ENCODE measurements at places on chromosomes 7 and 10.

DNA sequence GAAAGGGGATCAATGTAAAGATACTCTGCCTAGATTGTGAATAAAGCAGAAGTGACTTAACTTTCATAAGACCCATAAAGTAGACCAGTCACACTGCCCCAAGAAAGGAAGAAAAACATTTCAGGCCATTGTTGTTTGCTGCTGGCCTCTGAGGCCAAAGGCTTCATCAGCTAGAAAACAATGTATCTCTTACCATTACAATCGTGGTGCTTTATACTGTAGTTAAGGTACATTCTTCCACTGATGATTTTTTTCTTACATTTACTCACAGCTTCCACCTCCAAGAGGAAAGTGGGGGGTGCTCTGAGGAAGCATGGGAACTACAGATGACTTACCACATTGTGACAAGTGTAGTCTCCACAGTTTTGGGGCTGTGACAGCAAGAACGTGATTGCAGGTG is 68.6 kb downstream of the NRG3 start:
- DNase-seq = no peak

- no peak for DNase-seq
Observed at GRCh38 chr10:106820579-106820978, 343.9 kb downstream of the SORCS1 start.

- no peak for DNase-seq
Observed at GRCh38 chr10:88791924-88792323, 10.6 kb upstream of the LIPM start.

DNA sequence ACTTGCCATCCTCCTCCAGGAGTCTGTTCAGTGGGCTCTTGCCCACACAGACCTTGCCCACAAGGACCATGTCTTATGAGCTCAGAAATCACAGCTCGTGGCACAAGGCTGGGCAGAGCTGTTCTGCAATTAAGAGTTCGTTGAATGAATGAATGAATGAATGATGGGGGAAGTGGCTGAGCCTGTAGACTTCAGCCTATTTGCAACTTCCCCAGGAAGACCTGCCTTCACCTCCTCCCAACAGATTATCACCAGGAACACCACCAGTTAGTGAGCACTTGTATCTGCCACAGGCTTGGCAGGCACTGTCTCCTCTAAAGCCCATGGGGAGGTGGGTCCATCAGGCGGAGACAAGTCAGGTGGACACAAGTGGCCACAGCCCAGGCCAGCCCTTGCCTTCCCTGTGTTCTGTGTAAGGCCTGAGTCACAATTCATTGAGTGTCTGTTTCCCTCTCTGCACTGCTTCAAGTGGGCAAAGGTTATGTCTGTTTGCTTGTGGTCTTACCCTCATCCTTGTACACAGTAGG is 1.8 kb upstream of the FGF8 start:
- DNase-seq = no peak

GRCh38 chr10:31687663-31688482 is 240.8 kb downstream of the ARHGAP12 start:
- no peak for DNase-seq

GRCh38 chr7:129859183-129859582 is 93.6 kb downstream of the UBE2H start:
- no peak for DNase-seq

DNA sequence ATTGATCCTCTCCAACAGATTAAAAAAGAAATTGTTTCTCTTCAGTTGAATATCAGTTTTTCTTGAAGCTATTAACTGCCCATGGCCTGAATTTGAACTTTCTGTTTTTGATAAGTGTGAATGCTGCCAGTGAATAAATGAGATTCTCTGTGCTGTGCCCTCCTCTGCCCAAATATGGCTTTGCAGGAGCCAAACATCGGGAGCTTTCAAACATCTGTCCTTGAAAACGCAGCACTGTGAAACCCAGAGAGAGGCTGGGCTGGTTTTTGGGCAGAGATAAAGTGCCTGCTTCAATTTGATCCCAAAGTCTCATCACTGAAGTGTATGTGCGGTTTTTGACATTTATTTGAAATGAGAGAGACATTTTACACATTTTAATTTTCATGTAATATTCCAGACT is 268.3 kb upstream of the SHH start:
- DNase-seq = no peak

- DNase-seq = no peak
Observed at GRCh38 chr10:9605231-9605630, 1412.4 kb upstream of the CELF2 start.

GRCh38 chr7:67407392-67408071 is 410.9 kb downstream of the TYW1 start:
- DNase-seq = no peak

DNA sequence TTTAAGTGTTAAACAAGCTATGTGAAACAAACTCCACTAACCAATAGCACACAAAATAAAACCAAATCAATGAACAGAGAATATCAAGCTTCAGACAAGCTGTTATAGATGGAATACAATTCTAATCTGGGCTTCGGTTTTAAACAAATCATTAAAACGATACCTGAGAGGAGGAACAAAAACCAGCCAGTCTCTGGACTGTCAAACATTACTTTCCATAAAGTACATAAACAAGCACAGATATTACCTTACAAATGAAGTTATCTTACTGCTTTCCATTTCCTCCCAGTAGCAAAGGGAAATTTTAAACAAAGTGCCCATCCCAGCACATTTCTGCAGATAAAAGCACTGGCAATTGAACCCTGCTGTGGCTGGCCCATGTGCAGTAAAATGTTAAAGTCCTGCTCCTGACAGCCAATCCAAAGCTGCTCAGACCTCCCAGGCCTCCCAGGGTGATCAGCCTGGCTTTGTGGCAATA is 128.0 kb downstream of the NRCAM start:
- DNase-seq = no peak

DNA sequence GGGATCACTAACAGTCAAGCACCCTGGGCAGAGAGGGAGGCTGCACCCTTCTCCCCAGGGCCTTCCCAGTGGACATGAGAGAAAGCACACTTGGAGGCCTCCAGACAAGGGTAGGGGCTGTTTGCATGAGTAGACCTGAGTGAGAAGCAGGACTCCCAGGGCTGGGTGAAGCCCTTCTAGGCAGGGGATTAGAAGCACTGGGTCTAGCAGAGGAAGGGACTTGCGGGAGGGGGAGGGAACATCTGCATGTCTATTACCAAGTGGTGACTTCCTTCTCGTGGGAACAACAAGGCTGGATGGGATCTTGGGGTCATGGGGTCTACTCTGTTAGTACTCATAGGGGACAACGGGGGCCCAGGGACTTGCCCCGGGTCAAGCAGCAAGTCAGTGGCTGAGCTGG is 67.8 kb downstream of the EMX2 start:
- no peak for DNase-seq

DNA sequence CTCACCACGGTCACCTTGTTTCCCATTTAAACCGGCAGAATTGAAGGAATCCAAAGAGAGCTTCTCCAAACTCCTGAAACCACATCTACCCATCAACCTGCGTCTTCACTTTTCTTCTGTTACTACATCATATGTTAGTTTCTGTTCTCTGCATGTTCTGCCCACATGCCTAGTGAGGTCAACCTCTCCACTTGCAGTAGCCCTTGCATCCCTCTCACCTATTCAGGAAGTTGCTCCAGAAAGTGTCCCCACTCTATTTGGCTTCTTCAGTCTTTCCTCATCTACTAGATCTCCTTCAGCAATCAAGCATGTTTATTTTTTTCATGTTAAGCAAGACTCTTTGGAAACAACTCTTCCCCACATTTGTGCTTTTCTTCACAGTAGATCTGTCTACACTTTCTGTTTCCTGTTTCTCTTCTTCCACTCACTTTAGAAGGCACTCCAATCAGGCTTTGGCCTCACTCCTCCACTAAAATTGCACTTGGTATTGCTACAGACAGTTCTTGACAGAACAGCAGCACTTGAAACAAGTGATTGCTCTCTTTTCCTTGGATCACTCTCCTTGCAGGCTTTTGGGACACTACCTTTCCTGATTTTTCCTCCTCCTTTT is 7.5 kb downstream of the SAMD9L start:
- DNase-seq = no peak

DNA sequence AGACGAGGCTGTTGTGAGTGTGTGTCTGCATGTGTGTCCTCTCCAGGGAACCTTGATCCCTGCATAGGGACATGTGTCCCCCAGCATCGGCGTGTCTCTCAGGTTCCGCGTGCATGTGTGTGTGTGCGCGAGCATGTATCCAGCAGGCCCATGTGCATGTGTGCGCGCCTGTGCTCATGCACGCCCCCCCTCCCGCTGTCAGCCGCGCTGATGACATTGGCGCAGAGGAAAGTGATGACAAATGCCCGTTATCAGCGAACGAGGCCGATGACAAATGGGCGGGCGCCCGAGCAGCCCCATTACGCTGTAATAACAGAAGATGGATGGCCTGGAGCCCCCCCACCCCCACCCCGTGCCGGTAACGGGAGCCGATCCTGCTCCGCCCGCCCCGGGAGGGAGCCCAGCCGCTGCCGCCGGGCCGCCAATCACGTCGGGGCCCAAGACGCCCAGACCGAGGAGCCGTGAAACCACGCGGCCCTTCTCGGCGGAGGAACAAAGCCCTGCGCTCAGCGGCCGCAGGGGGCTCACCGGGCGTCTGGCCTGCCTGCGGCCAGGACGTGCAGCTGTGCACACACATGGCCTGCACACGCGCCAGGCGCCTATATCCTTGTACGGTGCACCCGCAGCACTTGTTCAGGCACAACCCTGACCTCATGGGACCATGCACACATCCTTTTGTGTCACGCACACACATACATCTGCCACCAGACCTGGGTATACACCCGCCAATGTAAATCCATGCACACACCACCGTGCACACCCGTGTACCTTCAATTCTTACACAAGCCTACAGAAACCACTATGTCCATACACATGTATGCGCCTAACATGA is 21.5 kb downstream of the POLL start:
- no peak for DNase-seq

DNA sequence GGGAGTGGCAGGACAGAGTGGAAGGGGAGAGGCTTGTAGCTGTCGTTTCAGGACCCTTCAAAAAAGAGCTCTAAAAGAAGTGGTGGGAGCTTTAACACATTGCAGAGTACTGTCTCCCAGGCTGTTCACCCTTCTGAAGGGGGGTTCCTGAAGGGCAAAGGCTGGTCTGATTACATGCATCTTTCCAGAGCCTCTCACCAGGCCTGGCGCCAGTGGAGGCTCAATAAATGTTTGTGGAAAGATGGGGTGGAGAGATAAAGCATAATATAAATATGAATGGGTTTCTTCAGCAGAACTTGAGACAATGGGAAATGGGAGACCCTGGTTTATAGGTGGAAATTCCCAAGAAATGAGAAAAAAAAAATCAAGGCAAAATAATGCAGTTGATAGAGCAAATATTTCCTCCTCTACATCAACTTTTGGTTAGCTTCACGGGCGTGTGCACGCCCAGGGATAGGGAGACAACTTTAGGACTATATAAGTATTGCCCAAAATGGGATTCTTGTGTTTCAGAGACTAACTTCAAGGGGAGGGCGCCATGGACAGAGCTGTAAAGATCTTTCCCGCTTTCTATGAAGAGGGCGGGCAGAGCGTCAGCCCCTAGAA is 613 bp upstream of the BUB3 start:
- no peak for DNase-seq

GRCh38 chr10:42960491-42960990 is 116.3 kb upstream of the RET start:
- DNase-seq = no peak

GRCh38 chr10:24759672-24760071 is 36.0 kb upstream of the ARHGAP21 start:
- DNase-seq = no peak

DNA sequence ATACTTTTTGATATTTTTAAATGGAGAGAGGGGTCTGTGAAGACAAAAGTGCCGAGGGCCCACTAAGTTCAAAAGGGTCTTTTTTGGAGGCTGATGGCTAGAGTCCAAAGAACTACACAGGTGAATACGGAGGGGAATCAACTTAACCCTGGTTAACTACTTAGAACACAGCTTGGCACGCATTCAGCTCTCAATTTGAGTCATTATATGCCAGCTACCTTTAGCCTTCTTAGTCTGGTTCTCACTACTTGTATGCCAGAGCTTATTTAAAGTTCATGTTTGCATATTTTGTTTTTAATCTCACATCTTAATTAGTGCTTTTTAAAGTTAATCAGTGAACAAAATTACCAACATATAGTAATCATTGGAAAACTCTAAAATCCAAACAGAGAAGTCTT is 80.8 kb downstream of the VWDE start:
- no peak for DNase-seq

DNA sequence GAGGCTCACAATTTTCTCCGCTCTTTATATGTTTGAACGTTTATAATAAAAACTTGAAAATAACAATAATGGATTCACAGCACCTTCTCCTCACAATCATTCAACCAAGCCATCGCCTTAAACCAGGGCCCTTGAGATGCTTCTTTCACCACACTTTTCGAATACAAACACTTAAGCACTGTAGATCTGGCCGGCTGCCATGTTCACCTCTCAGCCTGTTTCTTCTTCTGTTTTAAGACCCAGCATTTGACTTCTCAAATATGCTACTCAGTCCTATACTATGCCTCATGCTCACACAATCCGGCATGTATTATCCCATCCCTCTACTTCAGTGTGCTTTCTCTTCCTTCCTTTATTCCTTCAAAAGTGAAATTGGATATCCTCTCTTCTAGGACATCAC is 280.6 kb downstream of the TFEC start:
- no peak for DNase-seq

DNA sequence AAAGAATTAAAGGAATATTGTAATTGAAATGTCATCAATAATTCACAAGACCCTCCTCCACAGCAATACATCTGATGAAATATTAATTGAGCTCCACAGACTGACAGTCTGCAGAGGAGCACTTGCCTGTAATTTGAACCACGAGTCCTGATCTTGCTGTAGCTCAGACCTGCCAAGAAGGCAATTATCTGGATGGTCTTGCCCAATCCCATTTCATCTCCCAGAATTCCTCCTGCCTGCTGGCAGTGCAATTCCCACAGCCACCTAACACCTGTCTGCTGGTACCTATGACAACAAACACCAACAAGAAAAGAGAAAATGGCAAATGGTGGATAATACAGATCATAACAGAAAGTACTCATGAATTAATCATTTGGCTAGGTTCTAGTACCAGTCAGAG is 38.5 kb downstream of the ERCC6 start:
- no peak for DNase-seq

DNA sequence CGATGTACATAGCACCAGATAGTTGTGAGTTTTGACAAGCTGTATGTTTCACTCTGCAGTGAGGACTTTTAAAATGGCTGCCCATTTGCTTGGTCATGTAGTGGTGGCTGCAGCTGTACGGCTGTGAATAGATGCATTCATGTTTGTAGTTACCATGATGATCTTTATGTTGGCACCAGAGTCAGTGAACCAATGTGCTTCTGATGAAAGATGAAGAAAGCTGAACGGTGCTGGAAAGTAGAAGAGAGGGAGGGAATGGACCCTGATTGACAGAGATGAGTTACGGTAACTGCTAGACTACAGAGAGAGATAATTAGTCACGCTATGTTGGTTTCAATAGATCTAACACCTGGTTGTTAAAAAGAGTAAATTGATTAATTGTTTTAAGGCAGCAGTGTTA is 256.8 kb downstream of the CELF2 start:
- DNase-seq = no peak

DNA sequence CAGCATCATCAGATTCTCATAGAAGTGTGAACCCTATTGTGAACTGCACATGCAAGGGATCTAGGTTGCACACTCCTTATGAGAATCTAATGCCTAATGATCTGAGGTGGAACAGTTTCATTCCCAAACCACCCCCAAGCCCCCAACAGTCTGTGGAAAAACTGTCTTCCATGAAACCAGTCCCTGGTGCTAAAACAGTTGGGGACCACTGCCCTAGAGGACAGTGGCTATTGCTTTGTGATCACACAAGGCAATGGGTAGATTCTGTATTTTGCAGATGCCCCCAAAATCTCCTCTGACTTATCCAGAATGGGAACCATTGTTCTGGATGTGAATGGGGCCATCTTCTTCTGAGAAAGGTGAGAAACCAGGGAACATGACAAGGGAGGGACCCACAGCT is 31.1 kb upstream of the HPS1 start:
- DNase-seq = no peak

All from stimulated activated CD8-positive, alpha-beta memory T cell treated with anti-CD3 and anti-CD28 coated beads, Interleukin-12 subunit alpha, Interleukin-12 subunit beta, amount 100 ng/mL, for 1 hour (primary cell).